ENCODE measurements at places on chromosomes 5 and 9.

DNA sequence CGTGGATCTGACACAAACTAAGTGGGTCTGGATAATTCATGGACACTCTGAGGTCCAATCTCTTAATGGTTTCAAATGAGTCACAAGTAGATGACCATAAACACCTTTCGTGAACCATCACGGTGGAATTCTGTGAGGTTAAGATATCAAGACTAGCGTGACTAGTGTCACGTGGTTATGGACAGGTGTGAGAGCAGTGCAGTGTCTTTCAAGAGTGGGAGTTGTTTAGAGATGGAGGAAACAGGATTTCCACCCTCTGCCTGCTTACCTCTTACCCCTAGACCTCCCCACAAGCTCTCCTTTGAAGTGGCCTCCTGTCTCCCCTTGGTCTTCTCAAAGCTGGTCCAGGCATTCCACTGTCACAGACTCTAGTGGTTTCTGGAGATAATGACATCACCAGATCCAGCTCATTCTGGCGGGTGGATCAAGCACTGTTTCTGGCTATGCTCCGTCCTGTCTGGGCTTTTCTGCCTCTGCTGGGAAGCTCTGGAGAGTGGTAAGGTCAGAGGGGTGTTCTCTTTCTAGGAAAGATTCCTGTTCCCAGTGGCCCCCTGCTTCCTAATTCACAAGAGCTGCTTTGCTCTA lies 20.0 kb upstream of the ZNF782 start:
- no peak for DNase-seq

- DNase-seq, result no peak
Measured at GRCh38 chr9:93577975-93578682, 1.7 kb downstream of the PHF2 start.

GRCh38 chr5:63401436-63402046 lies 560.7 kb downstream of the HTR1A start:
- DNase-seq, result no peak

DNA sequence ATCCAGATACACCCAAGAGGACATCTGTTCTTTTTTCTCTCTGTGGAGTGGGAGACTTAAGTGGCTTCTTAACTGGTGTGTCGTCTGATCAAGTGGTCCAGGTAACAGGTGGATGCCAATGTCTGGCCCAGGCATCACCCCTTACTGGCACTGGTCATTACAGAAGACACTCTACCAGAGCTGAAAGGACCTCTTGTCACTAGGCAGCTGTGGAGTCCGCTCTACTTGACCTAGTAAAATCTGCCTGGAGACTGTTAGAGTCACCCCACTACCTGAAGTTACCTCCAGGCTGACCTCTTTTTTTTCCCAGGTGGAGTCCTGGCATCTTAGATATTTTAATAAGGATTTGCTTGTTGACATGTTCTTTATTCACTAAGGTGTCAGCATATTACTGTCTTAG lies 22.5 kb downstream of the FXN start:
- DNase-seq, result no peak

DNA sequence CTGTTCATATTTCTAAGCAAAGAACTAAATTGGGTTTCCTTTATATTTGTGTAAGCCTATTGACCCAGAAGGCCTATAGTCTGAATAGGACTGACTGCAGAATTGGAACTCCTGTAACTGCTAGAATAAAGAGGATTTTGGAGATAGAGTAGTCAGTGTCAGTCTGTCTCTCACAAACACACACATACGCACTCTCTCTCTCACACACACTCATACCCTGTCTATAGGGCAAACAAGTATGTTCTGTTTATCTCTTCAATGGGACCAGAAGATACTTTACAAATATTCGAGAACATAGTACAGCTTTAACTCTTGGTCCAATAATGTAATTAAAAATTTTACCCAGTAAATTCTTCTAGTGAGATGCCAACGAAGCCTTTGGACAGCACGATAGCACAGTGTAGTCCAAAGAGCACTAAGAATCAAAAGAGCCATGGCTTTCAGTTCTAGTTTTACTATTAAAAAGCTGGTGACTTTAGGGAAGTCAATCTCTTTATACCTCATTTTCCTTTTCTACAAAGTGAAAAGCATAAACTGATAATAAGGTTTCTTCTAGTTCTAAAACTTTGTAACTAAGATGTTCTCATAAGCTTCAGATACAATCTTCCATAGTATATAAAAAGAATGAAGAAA lies 19.3 kb downstream of the ABHD17B start:
- no peak for DNase-seq

- no peak for DNase-seq
Measured at GRCh38 chr5:30343707-30344106, 849.8 kb upstream of the CDH6 start.

DNA sequence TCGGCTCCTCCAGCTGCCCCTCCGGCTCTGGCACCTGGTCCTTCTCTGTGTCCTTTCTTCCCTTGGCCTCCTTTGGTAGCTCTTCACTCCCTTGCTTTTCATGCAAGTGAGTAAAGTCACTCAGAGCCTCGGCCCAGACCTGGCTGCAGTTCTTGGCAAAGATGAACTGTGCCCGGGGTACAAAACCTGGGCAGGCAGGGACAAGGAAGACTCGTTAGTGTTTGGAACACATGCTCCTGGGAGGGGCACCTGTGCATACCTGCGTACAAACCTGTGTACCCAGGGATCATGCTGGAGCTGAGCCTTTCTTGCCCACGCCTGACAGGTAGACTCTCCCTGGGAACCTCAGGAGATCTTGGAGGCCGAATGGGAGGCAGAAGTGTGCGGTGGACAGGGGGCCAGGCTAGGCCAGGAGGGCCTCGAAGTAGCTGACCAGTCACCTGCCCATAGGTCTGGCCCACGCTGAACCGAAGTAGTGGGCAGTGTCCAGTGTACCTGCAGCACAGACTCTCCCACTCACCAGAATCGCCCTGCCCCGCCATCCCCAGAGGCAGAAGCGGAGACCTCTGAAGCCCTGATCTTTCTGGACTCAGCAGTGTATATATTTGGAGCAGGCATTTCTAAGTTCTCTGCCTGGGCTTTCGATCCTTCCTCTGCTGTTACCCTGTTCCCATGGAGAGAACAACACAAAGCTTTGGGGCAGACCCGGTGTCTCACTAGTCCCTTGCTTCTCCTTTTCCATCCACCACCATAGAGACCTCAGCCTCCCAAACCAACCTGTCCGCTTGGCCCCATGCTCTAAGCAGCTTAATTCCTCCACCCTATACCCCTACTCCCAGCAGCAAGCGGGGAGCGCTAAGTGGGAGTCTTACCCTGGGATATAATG lies 41.9 kb upstream of the TESK1 start:
- DNase-seq, result no peak

DNA sequence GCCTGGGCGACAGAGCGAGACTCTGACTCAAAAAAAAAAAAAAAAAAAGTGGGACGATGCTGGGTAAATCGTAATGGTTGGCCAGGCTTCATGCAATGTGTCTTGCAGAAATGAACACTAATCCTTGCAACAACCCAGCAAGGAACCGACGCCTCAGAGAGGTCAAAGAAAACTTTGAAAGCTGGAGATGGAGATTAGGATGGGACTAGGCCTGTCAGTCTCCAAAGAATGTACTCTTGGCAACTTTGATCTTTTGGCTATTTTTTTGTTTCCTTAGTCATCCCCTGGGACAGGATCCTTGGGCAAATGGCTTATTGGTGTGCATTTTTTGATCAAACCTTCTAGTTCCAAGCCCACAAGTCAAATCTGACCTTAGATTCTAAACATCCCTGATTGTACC lies 10.6 kb upstream of the PWWP2A start:
- DNase-seq, result no peak

All from AG09309 (cell line).